ENCODE measurements at places on chromosomes 12 and 14.

DNA sequence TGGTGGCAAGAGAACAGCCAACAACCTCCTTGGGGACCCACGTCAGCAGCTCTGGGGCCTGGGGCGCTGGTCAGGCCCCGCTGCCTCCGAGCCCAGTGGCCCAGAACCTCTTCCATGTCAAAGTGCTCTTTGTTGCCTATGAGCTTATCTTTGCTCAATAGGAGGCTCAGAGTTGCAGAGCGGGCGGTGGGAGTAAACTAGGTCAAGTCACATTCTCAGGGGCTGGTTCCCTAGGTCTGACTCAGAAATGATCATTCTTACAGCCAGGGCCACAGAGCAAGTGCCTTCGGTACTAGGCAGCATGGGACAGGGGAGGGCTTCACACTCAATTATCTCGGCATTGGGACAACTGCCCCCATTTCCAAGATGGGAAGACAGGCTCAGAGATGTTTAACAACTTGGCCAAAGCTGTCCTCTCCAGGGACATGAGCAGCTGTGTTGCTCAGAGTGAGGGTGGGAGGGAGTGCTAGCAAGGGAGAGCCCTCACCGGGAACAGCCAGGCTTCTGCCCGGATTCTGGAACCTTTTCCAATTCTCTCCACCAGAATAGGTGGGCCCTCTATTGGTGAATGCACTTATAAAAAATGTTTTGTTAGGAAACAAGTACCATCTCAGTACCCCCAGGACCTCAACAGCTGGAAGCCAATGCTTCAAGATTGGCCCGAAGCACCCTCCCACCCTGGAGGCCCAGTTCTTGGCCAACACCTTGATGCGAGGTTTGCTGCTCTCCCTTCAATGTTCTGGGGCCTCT is 11.9 kb downstream of the SLC25A29 start:
- DNase-seq = no peak

- DNase-seq = no peak
Observed at GRCh38 chr12:26231921-26232320, 36.5 kb downstream of the SSPN start.

GRCh38 chr12:103373088-103373523 is 122.7 kb downstream of the C12orf42 start:
- DNase-seq = no peak

GRCh38 chr12:63292471-63293221 is 141.6 kb upstream of the AVPR1A start:
- no peak for DNase-seq

GRCh38 chr12:107948391-107948945 is 174.0 kb downstream of the ASCL4 start:
- DNase-seq = no peak

GRCh38 chr14:31954991-31955390 is 122.1 kb upstream of the ARHGAP5 start:
- DNase-seq = no peak

- DNase-seq = peak; percentile 86
Observed at GRCh38 chr14:70885343-70886022, 21.8 kb upstream of the PCNX1 start.

- no peak for DNase-seq
Observed at GRCh38 chr12:19539071-19539470, 99.8 kb downstream of the AEBP2 start.

DNA sequence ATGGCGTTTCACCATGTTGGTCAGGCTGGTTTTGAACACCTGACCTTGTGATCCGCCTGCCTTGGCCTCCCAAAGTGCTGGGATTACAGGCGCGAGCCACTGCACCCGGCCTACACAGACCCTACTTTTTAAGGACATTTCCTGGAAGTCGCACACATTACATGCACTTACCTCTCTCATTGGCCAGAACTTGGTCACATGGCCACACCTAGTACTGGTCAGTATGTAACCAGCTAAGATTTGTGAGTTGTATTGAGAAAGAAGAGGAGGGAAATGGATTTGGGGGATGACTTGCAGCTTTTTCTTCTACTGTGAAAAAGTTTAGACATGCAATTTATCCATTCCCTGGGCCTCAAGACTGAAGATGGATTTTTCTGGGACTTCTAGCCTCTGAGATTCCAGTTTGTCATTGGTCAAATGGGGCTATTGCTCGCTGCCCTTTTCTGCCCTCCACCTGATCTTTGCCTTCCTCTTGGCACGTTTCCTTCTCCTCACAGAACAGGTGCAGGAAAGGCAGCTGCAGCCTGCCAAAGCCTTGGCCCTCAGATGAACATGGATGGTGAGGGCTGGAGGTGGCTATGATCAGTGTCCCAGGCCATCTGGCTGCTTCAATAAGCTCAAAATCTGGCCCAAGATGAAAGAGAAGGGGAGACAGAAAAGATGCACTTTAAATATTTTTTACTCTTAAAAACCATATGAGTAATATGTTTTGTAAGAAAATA is 7.1 kb upstream of the ZDHHC22 start:
- no peak for DNase-seq

DNA sequence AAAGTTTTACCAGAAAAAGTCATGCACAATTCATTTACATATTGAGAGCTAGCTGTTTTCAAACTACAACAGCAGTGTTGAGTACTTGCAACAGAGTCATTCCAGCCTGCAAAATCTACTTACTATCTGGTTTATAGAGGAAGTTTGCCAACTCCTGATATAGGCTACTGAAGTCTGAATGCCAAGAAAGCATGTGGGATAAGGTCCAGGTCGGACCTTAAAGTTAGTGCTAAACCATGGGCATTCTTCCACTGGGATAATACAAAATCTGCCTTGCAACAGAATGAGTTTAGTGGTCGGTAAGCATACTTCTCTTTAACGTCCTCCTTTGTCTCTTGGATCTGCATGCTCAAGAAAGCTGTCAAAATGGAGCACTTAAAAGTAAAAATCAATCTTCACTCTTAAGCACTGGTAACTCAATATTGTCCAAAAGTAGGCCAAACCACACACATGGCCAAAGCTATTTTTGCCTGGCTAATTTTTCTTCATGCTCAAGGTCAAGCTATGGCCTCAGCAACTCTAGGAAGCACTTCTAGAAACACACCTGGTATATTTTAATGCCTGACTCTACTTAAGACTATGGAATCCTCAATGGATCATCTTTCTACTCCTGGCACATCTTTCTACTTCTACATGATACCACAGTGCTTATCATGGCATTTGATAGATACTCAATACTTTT is 364.9 kb upstream of the KITLG start:
- no peak for DNase-seq

GRCh38 chr14:104161602-104162367 is 23.4 kb downstream of the KIF26A start:
- no peak for DNase-seq

DNA sequence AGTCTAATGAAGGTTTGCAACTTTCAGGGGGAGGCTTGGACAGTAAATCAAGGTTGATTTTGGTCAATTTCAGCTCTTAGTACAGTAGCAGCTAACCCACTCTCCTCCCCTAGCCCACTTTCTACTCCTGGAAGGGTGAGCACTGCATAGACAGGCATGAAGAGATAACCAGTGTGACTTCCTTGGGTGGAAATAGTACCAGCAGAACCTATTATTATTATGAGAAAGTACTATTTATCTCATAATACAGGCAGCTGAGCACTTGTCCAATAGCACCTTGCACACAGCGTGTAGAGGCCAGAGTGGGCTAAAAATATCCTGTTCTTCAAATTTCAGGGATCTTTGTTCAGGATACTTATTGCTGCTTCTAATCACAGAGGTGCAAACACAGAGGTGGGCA is 96.2 kb upstream of the FKBP4 start:
- DNase-seq = no peak

- DNase-seq = no peak
Observed at GRCh38 chr14:105554523-105554922, 28.1 kb downstream of the TMEM121 start.

- no peak for DNase-seq
Observed at GRCh38 chr12:98341732-98342131, 173.7 kb upstream of the TMPO start.

GRCh38 chr12:21933656-21934055 is 7.6 kb downstream of the ABCC9 start:
- DNase-seq = no peak

DNA sequence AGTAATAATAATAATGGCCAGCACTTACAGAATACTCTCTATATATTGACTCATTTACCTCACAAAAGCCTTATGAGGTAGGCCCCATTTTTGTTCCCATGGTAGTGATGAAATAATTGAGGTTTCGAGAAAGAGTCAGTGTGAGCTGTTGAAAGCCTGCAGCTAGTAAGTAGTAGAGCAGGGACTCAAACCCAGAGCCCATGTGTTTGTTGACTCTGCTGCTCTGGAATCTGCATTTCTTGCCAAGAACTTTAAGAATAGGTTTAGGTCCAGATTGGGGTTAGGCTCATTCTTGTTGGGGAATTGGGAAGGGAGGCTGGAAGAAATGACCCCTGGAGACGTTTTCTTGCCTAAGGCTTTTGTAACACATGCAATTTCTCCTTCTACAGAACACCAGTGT is 27.9 kb downstream of the DYRK4 start:
- DNase-seq = no peak

DNA sequence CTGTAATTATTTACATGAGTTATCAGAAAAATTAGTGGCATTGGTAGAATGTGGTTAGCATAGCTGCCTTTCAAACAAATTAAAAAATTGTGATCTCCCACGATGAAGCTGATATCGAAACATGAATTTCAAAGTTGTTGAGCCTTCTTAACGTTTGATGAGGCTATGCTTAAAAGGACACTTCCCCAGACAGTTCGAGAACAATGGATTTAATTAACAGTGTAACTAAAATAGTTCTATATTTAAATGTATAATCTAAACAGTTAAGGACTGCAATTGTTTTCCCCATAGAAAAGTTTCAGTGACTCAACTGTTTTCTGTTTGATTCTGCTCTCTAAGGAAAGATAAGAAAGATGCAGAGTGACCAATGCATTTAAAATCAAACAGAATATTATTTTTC is 1.6 kb downstream of the CLEC2B start:
- DNase-seq = no peak

DNA sequence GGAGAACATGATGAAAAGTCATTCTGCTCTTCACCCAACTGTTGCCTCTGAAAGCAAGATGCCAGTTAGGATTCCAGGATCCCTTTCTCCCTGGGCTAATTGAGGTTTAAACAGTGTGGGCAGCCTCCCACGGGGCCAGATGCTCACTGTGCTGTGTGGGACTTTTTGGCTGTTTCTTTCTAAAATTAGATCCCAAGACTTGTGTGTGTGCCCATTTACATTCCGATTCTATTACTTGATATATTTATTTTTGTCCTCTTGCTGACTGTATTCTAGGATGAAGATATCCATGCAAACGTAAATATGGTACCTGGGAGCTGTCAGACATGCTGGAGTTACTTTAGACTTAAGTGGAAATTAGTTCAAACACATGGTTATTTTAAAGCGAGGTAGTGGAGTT is 6.2 kb downstream of the IFT43 start:
- DNase-seq = no peak

GRCh38 chr14:105148604-105149145 is 19.9 kb downstream of the JAG2 start:
- no peak for DNase-seq

GRCh38 chr12:789852-790563 is 37.6 kb downstream of the WNK1 start:
- DNase-seq = no peak

- no peak for DNase-seq
Observed at GRCh38 chr12:95815632-95816212, 25.2 kb upstream of the NTN4 start.

DNA sequence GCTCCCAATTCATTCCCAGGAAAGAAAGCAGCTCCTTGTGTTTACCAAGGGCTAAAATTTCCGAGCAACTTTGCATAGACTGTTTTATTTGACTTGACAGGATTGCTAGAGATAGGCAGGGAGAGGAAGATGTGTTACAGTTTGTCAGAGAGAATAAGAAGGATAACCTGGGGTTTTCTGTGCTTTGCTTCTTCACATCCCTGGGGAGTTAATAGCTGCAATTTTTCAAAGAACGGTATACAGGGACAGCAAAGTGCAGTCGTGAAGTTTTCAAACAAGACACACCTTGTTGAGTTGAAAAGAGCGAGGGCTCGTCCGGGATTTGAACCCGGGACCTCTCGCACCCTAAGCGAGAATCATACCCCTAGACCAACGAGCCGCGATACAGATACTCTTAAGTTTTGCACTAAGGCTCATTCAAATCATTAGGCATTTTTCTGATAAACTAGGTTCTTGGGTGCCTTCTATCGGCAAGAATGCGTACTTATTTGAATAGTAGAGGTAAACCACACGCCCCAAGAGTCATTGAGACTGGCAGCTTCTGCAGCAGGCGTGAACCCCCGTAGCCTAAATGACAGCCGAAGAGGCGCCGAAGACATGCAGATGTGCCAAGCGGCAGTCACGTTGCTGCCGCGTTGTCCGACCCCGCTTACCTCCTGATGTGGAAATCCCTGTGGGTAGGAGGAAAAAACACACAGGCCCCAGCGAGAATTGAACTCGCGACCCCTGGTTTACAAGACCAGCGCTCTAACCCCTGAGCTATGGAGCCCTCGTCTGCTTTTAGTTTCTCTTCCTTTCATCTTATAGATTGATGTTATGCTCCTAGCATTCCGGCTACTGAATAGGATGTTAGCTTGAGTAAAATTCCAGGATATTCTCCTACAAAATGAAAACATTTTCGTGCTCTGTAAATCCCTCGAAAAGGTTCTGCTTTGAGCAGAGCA is 22.2 kb upstream of the RNASE12 start:
- DNase-seq = peak; percentile 91

DNA sequence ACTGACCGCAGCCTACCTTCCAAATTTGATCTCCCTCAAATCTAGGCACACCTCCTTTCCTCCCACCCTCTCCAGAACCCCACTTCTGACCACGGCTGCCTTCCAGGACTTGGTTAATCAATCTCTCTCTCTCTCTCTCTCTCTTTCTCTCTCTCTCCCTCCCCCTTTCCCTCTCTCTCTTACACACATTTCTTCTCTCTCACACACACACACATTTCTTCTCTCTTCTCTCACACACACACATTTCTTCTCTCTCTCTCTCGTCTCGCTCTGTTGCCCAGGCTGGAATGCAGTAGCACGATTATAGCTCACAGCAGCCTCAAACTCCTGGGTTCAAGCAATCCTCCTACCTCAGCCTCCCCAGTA is 521 bp upstream of the GMFB start:
- no peak for DNase-seq

GRCh38 chr14:62885451-62885850 is 159.8 kb downstream of the KCNH5 start:
- DNase-seq = no peak

GRCh38 chr12:52771505-52771904 is 5.6 kb downstream of the KRT76 start:
- DNase-seq = no peak

- DNase-seq = no peak
Observed at GRCh38 chr14:84323450-84323849, 1206.5 kb upstream of the FLRT2 start.

DNA sequence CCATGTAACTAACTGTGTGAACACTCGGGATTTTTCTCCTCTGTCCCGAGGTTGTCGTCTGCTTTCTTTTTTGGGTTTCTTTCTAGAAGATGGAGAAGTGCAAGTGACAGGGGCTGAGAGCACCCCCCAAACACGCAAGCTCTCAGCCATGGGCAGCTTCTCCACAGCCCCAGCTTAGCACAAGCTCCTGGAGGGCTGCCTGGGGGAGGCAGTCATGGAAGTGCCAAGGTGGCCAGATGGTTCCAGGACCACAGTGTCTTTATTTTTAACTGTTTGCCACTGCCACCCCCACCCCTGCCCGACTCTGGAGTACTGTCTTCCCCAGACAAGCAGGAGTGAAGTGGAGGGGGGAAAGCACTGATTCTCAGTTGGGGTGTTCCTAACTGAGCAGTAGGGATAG is 58.2 kb downstream of the ST8SIA1 start:
- no peak for DNase-seq
